SK-N-MC (cell line): ENCODE measurements at places on chromosomes 1 and 21.

GRCh38 chr21:31124010-31124409, 85.7 kb upstream of the KRTAP19-8 start:
- no peak for DNase-seq

GRCh38 chr1:116931016-116931918, 21.6 kb downstream of the PTGFRN start:
- no peak for DNase-seq

GRCh38 chr1:222167111-222167510, 380.8 kb downstream of the HHIPL2 start:
- no peak for DNase-seq

GRCh38 chr21:27831177-27831576, 864.3 kb upstream of the ADAMTS5 start:
- DNase-seq = no peak

GRCh38 chr1:241638909-241639622, 1.1 kb downstream of the CHML start:
- no peak for DNase-seq

- DNase-seq = no peak
Measured at GRCh38 chr1:197770243-197770642, 5.0 kb downstream of the DENND1B start.

GRCh38 chr1:33548319-33548718, 75.9 kb downstream of the ZSCAN20 start:
- no peak for DNase-seq

GRCh38 chr1:220803401-220804201, 16.9 kb downstream of the MTARC1 start:
- DNase-seq = no peak

DNA sequence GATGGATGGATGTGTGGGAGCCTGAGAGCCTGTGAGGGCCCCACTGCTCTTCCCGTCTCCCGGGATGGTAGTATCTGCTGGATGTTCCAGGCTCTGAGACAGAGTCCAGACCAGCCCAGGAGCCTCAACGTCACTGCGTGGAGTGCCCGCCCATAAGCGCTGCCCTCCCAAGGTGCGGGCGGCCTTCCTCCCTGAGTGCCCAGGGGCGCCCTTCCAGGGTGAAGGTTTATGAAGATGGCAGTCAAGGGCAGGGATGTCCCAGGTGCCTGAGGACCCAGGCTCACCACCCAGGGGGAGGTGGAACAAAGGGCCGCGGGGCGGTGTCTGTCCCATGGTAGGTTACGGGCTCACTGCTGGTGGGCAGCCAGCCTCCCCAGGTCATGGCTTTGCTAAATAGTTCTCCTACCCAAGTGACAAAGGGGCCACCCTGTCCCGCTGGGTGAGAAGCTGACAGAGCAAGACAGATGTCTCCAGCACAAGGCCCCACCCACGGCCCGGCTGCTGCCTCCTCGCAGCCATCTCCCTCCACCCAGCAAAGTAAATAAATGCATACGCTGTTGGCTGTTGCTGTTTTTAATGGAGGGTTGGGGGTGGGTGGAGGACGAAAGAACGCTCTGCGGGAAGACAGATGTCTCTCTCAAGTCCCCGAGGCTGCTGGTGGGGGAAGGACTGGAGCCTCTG, 9.0 kb upstream of the GPR153 start:
- DNase-seq = no peak

DNA sequence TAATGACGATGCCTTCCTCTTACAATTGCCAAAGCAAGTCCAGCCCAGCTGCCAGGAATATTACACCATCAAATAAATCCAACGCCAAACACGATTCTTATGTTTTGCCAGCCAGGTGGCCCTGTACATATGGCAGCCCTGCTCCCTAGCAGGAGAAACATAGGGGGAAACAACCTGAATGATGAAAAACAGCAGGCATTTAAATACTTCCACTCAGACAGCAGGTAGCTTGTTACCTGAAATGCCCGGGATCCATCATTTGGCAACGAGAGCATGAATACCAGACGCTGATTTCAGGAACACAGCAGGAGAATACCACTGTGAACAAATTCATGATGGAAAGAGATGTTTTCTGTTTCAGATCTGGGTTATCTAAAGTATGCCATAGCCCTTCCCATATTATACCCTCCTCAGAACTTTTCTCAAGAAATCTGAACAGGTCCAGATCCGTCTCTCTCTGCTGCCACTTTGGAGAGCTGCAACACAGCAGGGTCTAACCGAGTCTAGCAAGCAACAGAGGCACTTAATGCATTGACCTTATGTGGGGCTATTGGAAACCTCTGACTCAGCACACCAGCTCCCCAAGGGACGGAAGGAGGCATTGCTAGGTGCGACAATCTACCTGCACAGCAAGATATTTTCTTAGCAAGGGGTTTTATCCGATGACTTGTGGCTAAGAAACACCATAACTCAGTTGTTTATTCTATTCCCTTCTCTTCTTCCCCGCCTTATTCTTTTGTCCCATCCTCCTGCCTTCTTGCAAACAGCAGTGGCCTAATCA, 166.3 kb downstream of the BARHL2 start:
- DNase-seq = no peak

GRCh38 chr1:99675994-99676393, 30.1 kb downstream of the PALMD start:
- DNase-seq = no peak

DNA sequence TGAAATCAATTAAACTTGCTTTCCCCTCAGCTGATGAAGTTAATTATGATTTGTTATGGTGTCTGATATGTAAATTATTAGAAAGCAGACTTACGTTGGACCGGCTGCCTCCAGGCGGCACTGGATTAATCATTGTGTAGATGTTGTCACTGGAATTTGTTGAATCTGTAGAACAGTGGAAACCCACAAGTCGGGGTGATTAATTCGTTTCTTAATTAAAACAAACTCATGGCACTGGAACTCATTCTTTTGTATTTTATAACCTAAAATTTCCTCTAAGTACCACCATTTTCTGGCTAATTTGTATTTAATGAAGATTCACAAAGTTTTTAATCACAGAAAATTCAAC, 39.0 kb downstream of the MRPL37 start:
- DNase-seq = no peak

DNA sequence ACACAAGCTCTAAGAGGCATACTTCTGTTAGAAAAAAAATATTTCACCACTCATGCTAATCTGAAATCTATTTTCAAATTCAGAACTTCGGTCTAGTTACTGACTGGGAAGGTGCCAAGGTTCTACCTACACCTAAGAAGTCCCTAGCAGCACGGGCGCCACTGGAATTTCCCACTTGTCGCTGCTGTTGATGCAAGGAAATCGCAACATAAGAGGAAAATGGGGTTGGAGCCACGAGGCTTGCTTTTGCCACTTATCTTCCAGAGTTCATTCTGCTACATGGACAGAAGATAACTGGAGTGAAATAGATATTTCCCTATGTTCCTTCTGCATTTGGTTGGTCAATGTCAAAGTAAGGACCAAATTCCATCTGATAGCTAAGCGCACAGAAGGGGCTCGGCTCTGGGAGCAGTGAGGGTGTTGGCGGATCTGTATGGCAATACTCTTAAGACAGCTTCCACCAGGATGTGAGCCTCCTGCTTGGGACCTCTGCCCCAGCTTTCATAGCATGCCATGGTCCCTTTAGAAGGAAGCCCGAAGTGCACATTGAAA, 47.2 kb downstream of the RCAN1 start:
- no peak for DNase-seq

DNA sequence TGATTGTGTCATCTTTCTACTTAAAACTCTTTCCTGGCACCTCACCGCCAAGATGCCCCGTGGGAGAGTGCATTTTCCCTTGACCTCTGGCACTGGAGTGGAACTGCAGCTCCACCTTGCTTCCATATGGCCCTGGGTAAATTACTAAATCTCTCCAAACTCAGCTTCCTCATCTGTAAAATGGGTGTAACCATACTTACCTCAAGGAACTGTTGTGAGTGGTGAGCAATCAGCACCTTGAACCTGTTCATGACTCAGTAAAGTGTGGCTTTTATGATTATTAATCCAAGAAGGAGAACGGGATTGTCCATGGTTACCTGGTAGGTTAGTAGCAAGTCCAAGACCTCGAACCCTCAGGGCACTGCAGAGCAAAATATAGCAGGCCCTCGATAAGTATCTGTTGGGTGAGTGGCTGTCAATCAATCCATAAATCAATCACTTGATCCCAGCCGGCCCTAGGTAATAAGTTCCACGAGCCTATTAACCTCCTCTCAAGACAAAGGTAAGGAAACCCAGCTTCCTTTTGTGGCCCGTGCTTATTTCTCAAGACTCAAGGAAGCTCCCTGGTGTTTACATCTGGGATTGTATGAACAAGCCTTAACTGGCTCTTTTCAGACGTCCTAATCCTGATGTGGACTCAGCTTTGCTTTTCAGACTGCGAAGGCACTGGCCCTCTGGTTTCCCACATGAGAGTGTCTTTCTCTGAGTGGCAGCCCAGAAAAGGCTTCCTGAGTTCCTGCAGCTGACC, 114.0 kb upstream of the GJB5 start:
- DNase-seq = no peak

DNA sequence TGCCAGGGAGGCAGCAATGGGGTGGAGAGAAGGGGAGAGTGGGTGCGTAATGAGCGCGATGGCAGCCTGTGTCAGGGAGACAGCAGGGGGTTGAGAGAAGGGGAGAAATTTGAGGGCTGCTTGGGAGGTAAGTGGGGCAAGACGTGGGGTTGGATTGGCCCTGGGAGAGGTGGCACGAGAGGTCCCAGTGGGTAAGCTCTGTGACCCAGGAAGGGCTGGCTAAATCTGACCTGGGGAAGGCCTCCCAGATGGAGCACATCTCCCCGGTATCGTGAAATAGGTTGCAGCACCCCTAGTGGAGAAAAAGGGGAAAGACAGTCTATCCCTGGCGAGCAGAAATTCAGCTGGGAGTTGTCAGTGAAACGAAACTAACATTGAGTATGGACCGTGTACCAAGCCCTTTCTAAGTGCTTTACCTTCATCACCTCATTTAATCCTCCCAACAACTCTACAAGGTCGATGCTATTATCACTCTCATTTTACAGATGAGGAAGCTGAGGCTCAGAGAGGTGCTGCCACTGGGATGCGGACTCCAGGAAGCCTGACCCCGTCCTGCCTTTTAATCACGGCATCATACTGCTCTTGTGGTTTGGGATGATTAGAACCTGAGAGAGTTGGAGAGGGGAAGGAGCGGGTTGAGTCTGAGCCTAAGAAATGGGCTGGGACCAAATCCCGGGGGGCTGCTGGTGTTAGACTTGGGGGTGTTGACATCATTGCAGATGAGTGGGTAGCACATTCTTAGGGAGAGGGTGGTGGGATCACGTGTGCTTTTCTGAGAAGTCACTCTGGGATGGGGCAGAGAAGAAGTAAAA, 56.6 kb upstream of the RPL11 start:
- DNase-seq = peak; percentile 40

GRCh38 chr1:168442931-168443330, 100.9 kb downstream of the XCL2 start:
- DNase-seq = no peak

DNA sequence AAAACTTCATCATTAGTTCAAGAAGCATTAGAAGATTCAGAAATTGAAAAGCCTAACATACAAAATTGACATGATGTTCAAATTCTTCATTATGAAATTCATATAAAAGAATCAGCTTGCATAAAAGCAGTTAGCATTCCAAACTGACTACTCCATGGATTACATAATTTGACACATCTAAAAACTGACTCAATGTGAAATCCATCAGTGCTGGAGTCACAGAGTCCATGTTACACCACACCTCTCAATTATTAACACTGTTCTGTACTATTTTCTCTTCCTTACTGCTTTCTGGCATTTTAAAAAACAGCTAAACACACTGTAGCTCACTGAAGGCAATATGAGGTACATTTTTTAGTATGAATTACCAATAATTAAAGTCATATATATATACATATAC, 28.0 kb downstream of the ARHGAP29 start:
- no peak for DNase-seq

- no peak for DNase-seq
Measured at GRCh38 chr1:153262070-153262366, 2.5 kb downstream of the LORICRIN start.

- no peak for DNase-seq
Measured at GRCh38 chr1:1066403-1067283, 7.5 kb downstream of the RNF223 start.

DNA sequence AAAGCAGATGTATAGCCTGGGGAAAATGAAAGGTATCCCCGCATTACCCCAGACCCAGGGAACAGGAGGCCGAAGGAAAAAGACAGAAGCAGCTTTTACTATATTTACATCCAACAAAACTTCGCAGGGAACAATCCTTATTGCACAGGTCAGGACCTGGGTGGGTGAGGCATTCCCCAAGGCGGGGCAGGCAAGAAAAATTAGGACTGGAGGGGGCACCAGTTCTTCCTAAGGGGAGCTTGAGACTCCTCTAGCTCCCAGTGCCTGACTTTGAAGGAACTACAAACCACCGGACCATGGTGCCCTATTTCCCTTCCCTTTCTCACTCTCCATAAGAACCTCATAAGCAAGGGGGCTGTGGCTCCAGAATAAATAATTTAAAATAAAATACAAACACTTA, 6.7 kb upstream of the GATAD2B start:
- DNase-seq = no peak

GRCh38 chr1:84899969-84900368, 7.0 kb upstream of the LPAR3 start:
- DNase-seq = no peak

DNA sequence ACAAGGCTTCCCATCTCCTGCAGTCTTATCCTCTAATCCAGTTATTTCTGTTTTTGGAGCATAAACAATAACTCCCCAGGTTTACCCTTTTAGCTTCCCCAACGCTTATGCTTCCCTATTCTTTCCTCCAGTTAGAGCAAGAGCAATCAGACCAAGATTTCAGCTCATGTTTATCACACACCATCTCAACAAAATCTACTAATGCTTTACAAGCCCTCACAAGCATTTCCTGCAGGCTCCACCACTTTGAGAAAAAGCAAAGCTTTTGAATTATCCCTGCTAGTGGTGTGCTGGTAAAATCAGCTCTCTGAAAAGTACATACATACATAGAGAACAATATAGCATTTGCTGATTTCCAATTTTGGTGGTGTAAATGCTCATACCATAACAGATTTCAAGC, 92.9 kb downstream of the EDEM3 start:
- DNase-seq = no peak

- DNase-seq = no peak
Measured at GRCh38 chr1:69947837-69948236, 257.5 kb downstream of the LRRC40 start.

GRCh38 chr1:208184966-208185654, 59.1 kb downstream of the PLXNA2 start:
- DNase-seq = no peak

DNA sequence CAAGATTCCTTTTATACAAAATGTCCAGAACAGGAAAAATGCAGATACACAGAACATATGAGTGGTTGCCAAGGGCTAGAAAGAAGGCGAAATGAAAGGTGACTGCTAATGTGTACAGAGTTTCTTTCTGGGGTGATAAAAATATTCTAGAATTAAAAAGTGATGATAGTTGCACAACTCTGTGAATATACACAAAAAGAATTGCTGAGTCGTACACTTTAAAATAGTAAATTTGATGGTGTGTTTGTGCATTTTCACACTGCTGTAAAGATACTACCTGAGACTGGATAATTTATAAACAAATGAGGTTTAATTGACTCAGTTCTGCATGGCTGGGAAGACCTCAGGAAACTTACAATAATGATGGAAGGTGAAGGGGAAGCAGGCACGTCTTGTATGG, 23.9 kb downstream of the KLHDC7A start:
- no peak for DNase-seq
